Stimulated activated CD8-positive, alpha-beta memory T cell treated with anti-CD3 and anti-CD28 coated beads, Interleukin-4, amount 100 ng/mL, for 4 hours (primary cell): ENCODE measurements at places on chromosomes 2 and 18.

GRCh38 chr2:8018956-8019355 lies 662.9 kb upstream of the ID2 start:
- no peak for DNase-seq

- no peak for DNase-seq
Observed at GRCh38 chr18:37484983-37485834, 80.4 kb downstream of the CELF4 start.

DNA sequence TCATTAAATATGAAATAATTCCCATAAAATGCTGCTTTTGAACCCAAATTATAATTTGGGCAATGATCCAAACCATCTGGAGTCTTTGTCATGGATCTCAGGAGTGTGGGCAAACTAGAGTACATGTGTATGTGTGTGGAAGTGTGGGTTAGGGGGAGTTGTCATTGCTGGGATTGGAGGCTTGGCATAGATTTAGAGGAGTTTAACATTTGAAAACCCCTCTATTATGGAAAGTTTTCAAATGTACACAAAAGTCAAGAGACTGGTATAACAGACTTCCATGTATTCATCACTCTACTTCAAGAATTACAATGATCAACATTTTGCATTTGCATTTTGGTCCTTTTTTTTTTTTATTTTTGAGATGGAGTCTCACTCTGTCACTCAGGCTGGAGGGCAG lies 159.1 kb downstream of the MEIS1 start:
- DNase-seq, result no peak

DNA sequence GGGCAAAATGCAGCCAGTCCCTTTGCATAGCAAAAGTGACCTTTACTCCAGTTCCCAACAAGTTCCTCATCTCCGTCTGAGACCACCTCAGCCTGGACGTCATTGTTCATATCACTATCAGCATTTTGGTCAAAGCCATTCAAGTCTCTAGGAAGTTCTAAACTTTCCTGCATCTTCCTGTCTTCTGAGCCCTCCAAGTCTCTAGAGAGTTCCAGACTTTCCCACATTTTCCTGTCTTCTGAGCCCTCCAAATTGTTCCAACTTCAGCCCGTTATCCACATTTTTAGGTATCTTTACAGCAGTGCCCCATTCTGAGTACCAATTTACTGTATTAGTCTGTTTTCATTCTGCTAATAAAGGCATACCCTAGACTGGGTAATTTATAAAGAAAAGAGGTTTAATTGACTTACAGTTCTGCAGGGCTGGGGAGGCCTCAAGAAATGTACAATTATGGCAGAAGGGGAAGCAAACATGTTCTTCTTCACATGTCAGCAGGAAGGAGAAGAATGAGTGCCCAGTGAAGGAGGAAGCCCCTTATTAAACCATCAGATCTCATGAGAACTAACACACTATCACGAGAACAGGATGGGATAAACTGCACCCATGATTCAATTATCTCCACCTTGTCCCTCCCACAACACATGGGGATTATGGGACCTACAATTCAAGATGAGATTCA lies 123.7 kb downstream of the MYCN start:
- DNase-seq, result no peak

GRCh38 chr2:69175790-69176715 lies 163.1 kb downstream of the ANTXR1 start:
- no peak for DNase-seq
